ENCODE measurements at places on chromosomes 12 and 14.

DNA sequence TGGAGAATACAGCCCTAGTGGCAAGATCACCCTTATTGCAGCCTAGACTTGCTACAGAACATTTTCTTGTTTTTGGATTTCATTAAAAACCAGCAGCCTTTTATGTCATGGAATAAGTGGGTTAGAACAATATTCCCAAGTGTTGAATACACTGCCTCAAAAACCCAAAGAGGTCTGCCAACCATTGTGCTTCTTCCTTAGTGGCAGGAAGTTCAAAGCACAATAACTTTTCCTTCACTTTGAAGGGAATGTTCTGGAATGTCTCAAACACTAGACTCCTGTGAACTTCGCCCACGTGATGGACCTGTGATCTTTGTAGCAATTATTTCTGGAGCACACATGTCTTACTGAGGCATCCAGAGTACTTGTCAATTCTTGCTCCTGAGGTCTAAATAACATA, 8.5 kb downstream of the SLC17A8 start:
- DNase-seq, result no peak

DNA sequence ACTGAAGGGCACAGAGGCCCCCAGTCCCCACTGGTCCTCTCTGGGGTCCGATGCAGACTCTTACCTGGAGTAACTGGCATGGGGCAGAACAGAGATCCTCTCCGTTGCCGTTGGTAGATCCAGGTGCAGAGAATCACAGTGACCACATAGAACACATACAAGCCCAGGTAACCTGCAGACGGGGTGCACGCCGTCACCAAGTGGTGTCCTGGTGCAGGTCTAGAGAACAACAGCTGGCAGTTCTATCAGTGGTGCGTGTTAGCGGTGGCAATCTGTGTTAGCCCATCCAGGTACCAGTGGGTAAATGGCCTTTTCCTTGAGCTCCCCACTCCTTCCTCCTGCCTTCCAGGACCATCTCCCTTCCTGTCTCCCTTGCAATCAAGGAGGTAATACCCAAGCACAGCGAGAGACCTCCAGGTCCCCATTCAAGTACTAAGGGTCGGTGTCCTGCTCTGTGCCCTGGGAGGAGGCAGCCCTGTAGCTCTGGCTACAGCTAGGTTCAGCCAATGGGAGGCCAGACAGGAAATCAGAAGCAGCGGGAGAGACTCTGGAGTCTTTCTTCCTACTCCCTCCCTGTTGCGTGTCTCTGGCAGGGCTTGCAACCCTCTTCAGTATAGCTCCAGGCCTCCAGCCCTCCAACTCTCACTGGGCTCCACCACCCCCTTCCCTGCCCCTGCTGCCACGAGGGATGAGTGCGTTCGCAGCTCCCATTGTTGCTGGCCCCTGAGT, 15.8 kb downstream of the SLC8B1 start:
- DNase-seq, result no peak

DNA sequence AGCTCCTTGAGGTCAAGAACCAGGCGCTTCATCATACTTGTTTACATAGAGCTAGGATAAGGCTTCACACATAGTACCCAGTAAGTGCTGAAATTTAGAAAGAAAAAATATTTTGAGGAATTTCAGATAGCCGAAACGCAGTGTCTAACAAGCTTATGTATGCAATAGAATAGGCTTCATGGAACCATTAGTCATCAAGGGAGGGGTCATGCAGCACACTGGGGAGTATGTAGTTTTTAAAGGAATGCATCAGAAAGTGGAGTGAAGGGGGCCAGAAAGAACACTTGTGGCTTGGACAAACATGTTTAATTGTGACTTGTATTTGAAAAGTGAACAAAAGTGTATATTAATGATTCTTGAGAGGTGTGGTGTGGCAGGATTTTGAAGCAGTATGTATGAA, 38.1 kb downstream of the DBX2 start:
- no peak for DNase-seq

DNA sequence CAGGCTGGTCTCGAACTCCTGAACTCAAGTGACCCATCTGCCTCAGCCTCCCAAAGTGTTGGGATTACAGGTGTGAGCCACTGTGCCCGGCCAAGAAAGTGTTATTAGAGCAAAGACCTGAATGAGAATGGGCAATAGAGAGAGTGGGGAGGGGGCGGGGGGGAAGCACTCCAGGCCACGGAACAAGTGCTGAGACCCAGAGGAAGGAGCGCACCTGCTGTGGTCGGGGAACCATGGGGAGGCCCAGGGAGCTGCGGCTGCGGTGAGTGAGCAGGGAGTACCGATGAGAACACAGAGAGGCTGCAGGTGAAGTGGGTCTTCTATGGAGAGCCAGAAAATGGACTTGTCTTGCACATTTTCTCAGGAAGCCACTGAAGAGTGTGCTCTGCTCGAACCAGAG, 10.8 kb downstream of the SMIM41 start:
- peak; percentile 85 for DNase-seq

- no peak for DNase-seq
Observed at GRCh38 chr12:33988913-33989312, 33.4 kb upstream of the ALG10 start.

DNA sequence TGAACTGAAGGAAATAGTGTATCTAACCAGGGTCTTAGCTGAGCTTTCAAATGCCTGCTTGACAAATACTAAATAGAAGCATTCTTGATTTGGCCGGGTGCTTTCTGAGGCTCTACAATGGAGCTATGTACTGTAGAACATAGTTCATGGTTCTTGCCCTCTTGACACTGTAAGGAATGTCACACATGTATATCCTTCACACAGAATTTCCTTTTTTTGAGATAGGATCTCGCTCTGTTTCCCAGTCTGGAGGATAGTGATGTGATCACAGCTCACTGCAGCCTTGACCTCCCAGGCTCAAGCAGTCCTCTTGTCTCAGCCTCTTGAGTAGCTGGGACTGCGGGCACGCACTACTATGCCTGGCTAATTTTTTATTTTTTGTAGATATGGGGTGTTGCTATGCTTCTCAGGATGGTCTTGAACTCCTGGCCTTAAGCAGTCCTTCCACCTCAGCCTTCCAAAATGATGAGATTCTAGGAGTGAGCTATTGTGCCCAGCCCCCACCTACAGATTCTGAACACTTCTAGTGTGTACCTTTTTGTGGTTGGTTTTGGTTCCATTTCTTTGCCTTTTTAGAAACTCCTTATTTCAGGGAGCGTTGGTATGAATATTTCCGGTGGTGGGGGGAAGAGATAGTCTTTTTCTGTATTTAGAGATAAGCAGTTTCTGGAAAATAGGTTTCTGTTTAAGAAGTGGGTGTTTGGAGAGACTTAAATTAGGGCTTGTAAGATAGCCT, 4.2 kb downstream of the MLXIP start:
- DNase-seq, result no peak

- DNase-seq, result no peak
Observed at GRCh38 chr12:101743242-101743641, 4.0 kb upstream of the SYCP3 start.

DNA sequence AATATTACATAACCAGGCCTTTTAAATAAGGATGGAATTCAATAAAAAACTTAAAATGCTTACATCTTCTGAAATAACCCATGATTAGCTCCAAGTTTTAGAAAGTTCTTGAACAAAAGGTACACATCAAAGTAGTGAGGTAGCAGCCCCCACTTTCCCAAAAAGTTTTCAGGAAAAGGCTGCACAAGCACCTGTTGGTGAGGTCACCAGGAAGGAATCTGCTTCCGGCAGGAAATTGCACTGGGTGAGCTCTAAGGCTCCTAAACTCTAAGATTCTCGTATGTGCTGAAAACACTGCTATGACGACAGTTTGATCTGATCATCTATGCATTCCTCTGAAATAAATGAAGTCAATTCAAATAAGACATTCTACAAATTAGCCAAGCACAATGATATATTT, 34.3 kb upstream of the TTC7B start:
- DNase-seq, result no peak

GRCh38 chr12:126915309-126915708, 1351.7 kb upstream of the TMEM132C start:
- no peak for DNase-seq

DNA sequence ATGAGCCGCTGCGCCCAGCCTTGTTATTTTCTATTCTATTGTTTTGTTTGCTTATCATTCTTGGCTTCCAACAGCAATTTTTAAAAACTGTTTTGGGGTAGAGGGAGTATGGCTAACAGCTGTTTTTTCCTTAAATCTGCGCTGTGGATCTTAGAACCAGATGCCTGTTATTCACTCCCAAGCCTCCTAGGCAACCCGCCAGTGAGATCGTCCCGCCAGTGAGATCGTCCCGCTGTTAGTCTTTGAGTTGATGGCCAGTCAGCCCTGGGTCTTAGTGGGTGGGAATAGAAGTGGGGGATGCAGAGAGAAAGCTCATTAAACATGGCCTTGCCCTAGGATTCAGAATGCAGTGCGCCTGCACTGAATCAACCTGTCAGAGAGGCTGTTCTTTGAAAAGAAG, 67.3 kb upstream of the BICD1 start:
- no peak for DNase-seq

DNA sequence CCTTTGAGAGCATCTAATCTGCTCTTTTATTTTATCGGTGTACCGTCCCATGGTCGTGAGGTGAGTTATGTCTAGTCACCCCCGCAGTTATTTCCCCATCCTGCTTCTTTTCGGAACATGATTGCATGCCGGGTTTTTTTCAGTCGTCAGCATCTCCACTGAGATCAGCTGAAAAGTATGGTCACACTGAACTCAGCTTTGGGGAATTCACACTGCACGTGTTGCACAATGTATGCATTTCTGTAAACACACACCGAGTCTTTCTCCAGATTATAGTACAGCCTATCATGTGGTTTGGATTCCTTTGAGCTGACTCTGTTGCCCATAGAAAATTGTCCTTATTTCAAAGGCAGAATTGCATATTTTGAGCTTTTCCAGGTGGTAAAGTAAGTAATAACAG, 24.6 kb downstream of the PLXNC1 start:
- no peak for DNase-seq

- no peak for DNase-seq
Observed at GRCh38 chr14:87094913-87095312, 898.1 kb downstream of the GALC start.

- DNase-seq, result no peak
Observed at GRCh38 chr14:97023871-97024270, 226.7 kb downstream of the VRK1 start.

- DNase-seq, result no peak
Observed at GRCh38 chr12:5396541-5396940, 35.4 kb upstream of the NTF3 start.

DNA sequence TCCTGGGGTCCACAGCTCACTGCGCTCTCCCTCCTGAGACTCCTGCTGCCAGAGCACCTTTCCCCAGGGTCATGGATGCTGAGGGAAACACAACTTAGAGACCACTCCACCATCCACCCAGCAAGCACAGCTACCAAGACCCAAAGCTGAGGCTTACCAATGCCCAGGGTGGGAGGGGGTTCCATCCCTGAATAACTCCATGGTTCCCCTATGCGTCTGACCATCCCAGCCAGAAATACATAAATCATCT, 36.3 kb downstream of the DAD1 start:
- no peak for DNase-seq

DNA sequence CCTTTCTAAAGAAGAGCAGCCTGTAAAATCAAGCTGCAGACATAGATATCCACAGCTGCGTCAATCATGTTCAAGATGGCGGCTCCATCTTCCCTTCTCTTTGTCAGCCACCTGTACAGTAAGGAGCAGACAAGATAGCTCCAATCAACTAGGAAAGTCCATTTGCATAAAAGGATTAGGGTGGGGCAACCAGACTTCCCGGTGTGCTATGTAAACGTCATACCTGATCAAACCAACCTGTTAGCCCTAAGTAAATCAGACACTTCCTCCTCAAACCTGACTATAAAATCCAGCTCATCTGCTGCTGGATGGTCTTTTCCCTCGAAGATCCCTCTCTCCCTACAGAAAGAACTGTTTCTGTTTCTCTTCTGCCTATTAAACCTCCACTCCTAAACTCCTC, 60.1 kb downstream of the BCAT1 start:
- DNase-seq, result no peak

DNA sequence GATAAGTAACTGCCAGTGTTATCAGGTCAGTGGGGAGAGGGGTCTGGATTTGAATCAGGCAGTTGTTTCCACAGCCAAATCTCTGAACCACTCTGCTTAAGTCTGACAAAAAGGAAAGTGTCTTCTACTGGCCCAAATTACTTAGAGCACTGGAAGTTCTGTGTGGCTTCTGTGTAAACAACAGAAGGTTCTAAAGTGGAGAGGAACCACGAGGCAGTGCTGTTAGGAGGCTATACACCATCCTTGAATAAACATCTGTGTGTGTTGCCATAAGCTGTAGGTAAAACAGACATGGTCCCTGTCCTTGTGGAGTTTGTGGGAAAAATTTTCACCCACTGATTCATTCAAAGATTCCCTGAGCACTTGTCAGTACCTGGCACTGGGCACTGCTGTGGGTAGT, 50.0 kb downstream of the GALNT4 start:
- no peak for DNase-seq

- no peak for DNase-seq
Observed at GRCh38 chr12:18421867-18422266, 160.5 kb downstream of the PIK3C2G start.

DNA sequence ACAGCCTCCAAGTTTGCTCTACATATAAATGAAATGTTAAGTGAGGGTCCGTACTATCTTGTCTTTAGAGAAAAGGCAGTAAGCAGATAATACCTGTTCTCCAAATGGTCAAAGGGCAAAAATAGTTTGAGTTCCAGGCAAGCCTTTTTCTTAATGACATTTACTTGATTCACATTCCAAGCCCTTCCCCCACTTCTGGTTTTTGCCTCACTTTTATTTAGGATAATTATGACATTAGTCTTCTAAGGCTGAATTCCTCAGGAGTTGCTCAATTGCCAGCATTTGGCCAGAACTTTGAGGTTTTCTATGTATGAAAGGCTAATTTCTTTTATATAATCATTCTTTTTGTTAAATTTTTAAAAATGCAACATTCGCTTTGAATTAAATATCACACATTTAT, 62.5 kb upstream of the DUSP6 start:
- DNase-seq, result no peak

- DNase-seq, result no peak
Observed at GRCh38 chr12:114194956-114195355, 211.0 kb downstream of the TBX5 start.

DNA sequence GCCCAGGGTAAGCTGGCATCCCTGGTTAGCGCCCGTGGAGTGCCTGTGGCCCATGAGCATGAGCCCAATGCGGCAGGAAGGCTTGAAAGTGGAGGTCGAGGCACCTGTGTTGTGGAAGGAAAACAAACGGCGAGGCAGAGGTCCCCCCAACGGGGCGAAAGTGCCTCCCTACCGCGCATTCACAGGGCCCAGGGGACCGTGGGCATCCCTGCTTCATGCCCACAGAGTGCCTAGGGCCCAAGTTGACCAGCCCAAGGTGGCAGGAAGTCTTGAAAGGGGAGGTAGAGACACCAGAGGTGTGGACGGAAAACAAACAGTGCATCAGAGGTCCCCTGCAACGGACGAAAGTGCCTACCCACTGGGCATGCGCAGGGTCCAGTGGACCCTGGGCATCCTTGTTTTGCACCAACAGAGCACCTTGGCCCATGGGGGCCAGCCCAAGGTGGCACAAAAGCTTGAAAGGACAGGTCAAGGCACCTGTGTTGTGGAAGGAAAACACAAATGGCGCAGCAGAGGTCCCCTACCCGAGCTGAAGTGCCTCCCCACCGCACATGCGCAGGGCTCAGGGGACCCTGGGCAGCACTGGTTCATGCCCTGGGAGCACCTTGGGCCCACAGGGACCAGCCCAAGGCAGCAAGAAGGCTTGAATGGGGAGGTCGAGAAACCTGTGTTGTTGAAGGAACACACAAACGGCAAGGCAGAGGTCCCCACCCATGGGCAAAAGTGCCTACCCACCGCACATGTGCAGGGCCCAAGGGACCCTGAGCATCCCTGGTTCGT, 377.5 kb downstream of the ALG10 start:
- no peak for DNase-seq

Data from NCI-H187 treated with DMSO at 0.1 percent for 48 hours (cell line).